ENCODE measurements at places on chromosomes 2 and 18. TPM values are rescaled to one million over a fixed set of nuclear protein-coding genes. Genes with fewer than 3 reads are reported as not detected.

GRCh38 chr2:164600763-164601162, 20.5 kb downstream of the GRB14 start:
- no peak overlapping the region for H3K27ac ChIP-seq
- no peaks in the 10 kb centered on the region for H3K4me1 ChIP-seq
- no peaks in the 10 kb centered on the region for H3K36me3 ChIP-seq
- H3K27me3 ChIP-seq, result no peaks in the 10 kb centered on the region

- DNase-seq, result no peak
- H3K4me3 ChIP-seq, result no peak overlapping the region
- H3K36me3 ChIP-seq, result no peaks in the 10 kb centered on the region
- no peaks in the 10 kb centered on the region for H3K4me1 ChIP-seq
Observed at GRCh38 chr18:13893418-13893760, 21.9 kb downstream of the MC2R start.

DNA sequence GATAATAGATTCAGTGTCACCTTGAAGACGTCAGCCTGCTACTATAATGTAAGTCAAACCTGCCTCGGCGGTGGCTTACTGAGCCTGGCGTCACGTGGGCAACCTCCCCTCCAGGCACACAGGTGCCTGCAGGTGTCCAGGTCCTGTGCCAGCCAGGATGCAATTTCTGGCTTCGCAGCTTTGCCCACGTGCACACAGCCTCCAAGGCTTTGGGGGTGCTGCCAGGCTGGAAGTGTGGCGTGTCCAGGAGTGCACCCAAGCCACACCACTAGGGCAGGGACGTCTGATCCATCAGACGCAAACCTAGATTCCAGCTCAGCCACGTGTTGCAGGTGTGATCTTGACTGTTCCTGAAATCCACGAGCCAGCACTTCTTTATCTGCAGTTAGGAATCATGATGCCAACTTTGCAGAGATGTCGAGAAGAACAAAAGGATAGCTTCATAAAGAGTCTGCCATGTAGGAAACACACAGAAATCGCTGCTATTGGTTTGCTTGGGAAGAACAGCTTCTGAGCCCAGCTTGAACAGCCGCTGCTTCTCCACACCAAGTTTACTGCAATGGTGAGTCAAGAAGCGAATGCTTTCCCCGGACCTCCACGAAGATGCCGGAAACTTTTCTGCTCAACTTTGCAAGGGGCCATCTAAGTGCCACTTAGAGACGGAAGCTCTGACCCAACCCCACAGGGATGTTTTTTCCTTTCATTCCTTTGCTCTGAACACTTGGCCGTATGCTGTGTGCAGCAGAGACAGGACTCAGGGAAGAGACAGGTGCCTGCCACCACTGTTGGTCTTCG, 84.2 kb upstream of the SALL3 start:
- no peaks in the 10 kb centered on the region for H3K36me3 ChIP-seq
- no peak overlapping the region for H3K4me3 ChIP-seq
- no peaks in the 10 kb centered on the region for H3K27me3 ChIP-seq
- no peak for DNase-seq
- H3K4me1 ChIP-seq, result no peaks in the 10 kb centered on the region

GRCh38 chr18:58970943-58971790, 106.5 kb downstream of the ZNF532 start:
- no peak overlapping the region for H3K4me3 ChIP-seq
- H3K27me3 ChIP-seq, result peaks cover 20% of the 10 kb centered on the region
- no peaks in the 10 kb centered on the region for H3K36me3 ChIP-seq
- no peak overlapping the region for H3K27ac ChIP-seq
- DNase-seq, result no peak
- no peaks in the 10 kb centered on the region for H3K4me1 ChIP-seq

- H3K4me1 ChIP-seq, result peaks cover 24% of the 10 kb centered on the region
- H3K27me3 ChIP-seq, result peaks cover 2% of the 10 kb centered on the region
- no peak for DNase-seq
- peak overlapping the region; percentile 30 for H3K4me3 ChIP-seq
- peaks cover 12% of the 10 kb centered on the region for H3K36me3 ChIP-seq
Observed at GRCh38 chr2:238425505-238425978, 1.2 kb upstream of the ASB1 start.

GRCh38 chr2:200614249-200614648, 28.4 kb downstream of the AOX1 start:
- H3K4me3 ChIP-seq, result no peak overlapping the region
- peaks cover 10% of the 10 kb centered on the region for H3K4me1 ChIP-seq
- H3K36me3 ChIP-seq, result no peaks in the 10 kb centered on the region
- no peak for DNase-seq
- H3K27me3 ChIP-seq, result peaks cover 11% of the 10 kb centered on the region
- H3K27ac ChIP-seq, result no peak overlapping the region

GRCh38 chr2:16252891-16253290, 312.5 kb downstream of the MYCN start:
- no peaks in the 10 kb centered on the region for H3K36me3 ChIP-seq
- peaks cover 6% of the 10 kb centered on the region for H3K4me1 ChIP-seq
- peaks cover 23% of the 10 kb centered on the region for H3K27me3 ChIP-seq
- H3K4me3 ChIP-seq, result no peak overlapping the region

DNA sequence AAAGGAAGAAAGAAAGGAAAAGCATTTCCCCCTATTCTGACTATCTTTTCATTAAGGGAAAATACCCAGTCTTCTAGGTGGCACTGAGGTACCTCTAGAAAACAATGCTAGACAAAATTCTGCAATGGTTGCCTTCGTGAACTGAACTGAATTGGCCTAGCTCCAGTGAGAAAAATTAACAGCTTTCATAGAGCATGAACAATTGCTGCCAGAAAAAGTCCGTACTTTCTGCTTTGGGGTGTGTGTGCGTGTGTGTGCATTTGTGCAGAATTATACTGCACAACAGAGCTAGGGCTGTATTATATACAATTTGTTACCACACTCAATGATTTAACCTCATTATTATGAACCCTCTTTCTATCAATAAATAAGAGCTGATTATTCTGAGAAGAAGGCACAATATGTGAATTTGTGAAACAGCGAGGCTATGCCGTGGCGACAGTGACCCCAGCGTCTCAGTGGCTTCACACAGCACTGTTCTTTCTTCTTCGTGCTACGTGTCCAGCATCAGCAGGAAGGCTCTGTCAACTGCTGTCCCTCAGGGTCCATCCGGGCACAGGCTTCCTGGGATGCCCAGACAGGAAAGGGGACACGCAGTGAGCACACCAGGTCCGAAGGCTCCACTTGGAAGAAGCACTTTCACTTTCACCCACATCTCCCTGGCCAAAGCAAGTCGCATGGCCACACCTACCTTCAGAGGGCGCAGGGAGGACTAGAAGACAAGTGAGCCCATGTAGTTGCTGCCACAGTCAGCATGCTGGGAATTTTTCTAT, 47.5 kb downstream of the PTGR3 start:
- no peaks in the 10 kb centered on the region for H3K36me3 ChIP-seq
- DNase-seq, result no peak
- H3K4me1 ChIP-seq, result peaks cover 11% of the 10 kb centered on the region
- H3K27ac ChIP-seq, result peak overlapping the region; percentile 19
- H3K4me3 ChIP-seq, result peak overlapping the region; percentile 79
- H3K27me3 ChIP-seq, result peaks cover 4% of the 10 kb centered on the region

DNA sequence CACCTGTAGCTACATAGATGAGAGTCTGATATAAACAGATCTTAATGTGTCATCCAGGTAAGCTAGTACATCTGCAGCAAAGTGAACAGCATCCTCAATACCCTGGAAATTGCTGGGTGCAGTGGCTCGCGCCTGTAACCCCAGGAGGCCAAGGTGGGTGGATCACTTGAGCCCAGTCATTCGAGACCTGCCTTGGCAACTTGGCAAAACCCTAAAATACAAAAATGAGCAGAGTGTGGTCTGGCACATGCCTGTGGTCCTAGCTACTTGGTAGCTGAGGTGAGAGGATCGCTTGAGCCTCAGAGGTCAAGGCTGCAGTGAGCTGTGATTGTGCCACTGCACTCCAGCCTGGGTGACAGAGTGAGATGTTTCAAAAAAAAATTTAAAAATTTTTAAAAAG, 233.9 kb upstream of the SP5 start:
- no peak for DNase-seq
- peaks cover 12% of the 10 kb centered on the region for H3K27me3 ChIP-seq
- H3K36me3 ChIP-seq, result no peaks in the 10 kb centered on the region
- H3K4me3 ChIP-seq, result no peak overlapping the region
- no peak overlapping the region for H3K27ac ChIP-seq

- H3K27me3 ChIP-seq, result peaks cover 14% of the 10 kb centered on the region
- no peak overlapping the region for H3K4me3 ChIP-seq
- H3K36me3 ChIP-seq, result no peaks in the 10 kb centered on the region
- H3K27ac ChIP-seq, result no peak overlapping the region
Observed at GRCh38 chr18:32354518-32354917, 116.2 kb downstream of the GAREM1 start.

DNA sequence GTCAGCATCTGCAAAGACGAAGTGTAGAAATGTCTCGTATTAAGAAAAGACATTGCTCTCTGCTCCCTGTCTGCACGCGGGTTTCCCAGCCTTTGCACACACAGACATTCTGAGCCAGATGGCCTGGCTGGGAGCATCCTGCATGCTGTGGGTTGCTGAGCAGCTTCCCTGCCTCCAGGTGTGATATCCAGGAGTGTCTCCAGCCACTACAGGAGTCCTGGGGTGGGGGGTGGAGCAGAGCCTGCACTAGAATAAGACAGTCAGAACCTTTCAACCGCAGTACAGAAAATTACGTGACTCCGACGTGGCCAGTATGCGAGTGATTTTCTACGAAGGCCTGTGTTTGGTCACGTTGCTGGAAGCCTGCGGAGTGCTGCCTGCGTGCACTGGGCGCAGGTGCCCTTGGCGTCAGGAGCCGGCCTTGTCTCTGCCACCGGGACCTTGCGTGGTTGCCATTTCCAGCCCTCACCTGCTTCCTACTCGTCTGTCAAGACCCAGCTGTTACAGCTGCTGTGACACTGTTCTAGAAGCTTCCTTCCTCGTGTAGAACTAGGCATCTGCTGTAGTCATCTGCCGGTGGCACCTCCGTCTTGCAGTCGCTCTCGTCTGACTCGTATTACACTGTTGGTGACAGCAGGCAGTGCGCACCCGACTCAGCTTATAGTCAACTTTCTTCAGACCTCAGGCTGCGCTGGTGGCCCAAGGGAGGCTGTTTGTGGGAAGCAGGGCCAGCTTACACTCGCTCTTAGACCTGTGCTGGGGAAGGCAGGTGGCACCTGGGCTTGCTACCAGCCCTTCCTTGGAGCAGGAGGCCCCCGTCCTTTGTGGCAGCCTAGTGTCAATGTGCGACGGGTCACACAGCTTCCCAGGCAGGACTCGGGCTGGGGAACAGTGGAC, 11.2 kb downstream of the CTDP1 start:
- peaks cover 6% of the 10 kb centered on the region for H3K36me3 ChIP-seq
- no peak overlapping the region for H3K27ac ChIP-seq
- H3K27me3 ChIP-seq, result no peaks in the 10 kb centered on the region
- peaks cover 17% of the 10 kb centered on the region for H3K4me1 ChIP-seq

DNA sequence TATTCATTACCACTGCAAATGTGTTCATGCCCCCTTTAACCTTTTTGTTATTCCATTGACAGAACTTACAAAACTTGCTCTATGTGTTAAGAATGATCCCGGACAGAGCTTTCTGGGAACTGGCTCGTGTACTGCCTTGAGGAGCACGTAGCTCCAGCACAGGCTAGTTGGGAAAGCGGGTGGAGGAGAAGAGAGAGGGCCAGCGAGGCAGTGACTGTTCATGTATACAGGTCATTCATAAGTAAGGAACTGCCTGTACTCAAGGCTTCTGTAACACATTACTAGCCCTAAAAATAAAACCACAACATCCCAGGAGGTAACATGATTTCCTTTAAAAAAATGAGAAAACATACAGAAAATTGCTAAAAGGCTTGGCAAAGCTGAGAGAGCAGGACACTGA, 109.0 kb downstream of the STK39 start:
- no peaks in the 10 kb centered on the region for H3K27me3 ChIP-seq
- H3K4me1 ChIP-seq, result peaks cover 4% of the 10 kb centered on the region
- no peak overlapping the region for H3K27ac ChIP-seq
- H3K36me3 ChIP-seq, result peaks cover 9% of the 10 kb centered on the region

GRCh38 chr2:165895974-165896373, 57.6 kb downstream of the TTC21B start:
- H3K27ac ChIP-seq, result no peak overlapping the region
- H3K4me3 ChIP-seq, result no peak overlapping the region
- DNase-seq, result no peak
- H3K36me3 ChIP-seq, result peaks cover 30% of the 10 kb centered on the region
- no peaks in the 10 kb centered on the region for H3K27me3 ChIP-seq

GRCh38 chr2:19038071-19039015, 320.1 kb downstream of the OSR1 start:
- no peak overlapping the region for H3K4me3 ChIP-seq
- no peaks in the 10 kb centered on the region for H3K36me3 ChIP-seq
- no peak for DNase-seq

Gene CHMP1B
- 35.1 TPM for total RNA-seq

GRCh38 chr2:128775914-128776285, 457.2 kb upstream of the HS6ST1 start:
- no peak for DNase-seq
- H3K4me1 ChIP-seq, result no peaks in the 10 kb centered on the region
- H3K4me3 ChIP-seq, result no peak overlapping the region
- no peaks in the 10 kb centered on the region for H3K36me3 ChIP-seq

DNA sequence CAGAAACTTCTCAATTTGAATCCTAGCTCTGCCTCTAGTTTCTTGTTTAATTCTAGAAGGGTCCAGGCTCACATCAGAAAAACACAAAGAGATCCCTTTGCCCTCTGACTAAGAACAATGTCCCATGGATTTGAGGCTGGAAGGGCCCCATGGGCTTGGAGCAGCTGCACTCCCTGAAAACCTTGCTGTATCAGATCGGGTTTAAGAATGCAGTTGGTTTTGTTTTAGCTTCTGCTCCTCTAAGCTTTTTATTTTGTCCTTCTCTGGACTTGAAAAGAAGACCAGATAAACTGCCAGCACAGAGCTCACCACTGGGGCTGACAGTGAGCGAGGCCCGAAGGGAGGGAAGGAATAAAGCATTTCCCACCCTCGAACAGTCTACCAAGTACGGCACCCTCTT, 69.2 kb upstream of the WIPF1 start:
- H3K4me3 ChIP-seq, result no peak overlapping the region
- peaks cover 23% of the 10 kb centered on the region for H3K4me1 ChIP-seq
- no peak overlapping the region for H3K27ac ChIP-seq
- H3K27me3 ChIP-seq, result no peaks in the 10 kb centered on the region
- DNase-seq, result no peak

DNA sequence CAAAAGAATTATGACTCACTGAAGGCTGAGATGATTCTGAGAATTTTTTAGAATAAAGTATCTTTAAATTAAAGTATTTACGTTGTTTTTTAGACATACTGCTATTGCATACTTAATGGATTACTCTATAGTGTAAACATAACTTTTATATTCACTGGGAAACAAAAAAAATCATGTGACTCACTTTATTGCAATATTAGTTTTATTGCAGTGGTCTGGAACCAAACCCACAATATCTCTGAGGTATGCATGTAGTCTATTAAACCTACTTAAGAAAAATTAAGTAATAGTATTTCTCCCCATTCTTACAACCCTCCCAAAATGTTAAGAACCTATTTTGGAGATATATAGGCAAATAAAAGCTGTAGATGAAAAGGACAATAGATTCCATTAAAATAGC, 142.9 kb upstream of the ZNF521 start:
- no peaks in the 10 kb centered on the region for H3K4me1 ChIP-seq
- no peak overlapping the region for H3K27ac ChIP-seq
- no peak for DNase-seq
- H3K27me3 ChIP-seq, result no peaks in the 10 kb centered on the region
- no peak overlapping the region for H3K4me3 ChIP-seq
- H3K36me3 ChIP-seq, result no peaks in the 10 kb centered on the region

GRCh38 chr2:231238689-231239088, 40.3 kb downstream of the ARMC9 start:
- H3K27me3 ChIP-seq, result peaks cover 3% of the 10 kb centered on the region
- no peaks in the 10 kb centered on the region for H3K36me3 ChIP-seq
- H3K4me1 ChIP-seq, result no peaks in the 10 kb centered on the region

- no peak overlapping the region for H3K27ac ChIP-seq
- H3K4me1 ChIP-seq, result no peaks in the 10 kb centered on the region
- DNase-seq, result no peak
- no peaks in the 10 kb centered on the region for H3K27me3 ChIP-seq
- H3K36me3 ChIP-seq, result peaks cover 8% of the 10 kb centered on the region
Observed at GRCh38 chr2:19914266-19914975, 12.6 kb upstream of the TTC32 start.
